ENCODE measurements at places on chromosomes 3 and 15.

- peak; percentile 53 for DNase-seq
Observed at GRCh38 chr3:138687236-138687635, 78.7 kb downstream of the FAIM start.

- peak; percentile 24 for DNase-seq
Observed at GRCh38 chr15:91821458-91821857, 32.0 kb upstream of the SLCO3A1 start.

DNA sequence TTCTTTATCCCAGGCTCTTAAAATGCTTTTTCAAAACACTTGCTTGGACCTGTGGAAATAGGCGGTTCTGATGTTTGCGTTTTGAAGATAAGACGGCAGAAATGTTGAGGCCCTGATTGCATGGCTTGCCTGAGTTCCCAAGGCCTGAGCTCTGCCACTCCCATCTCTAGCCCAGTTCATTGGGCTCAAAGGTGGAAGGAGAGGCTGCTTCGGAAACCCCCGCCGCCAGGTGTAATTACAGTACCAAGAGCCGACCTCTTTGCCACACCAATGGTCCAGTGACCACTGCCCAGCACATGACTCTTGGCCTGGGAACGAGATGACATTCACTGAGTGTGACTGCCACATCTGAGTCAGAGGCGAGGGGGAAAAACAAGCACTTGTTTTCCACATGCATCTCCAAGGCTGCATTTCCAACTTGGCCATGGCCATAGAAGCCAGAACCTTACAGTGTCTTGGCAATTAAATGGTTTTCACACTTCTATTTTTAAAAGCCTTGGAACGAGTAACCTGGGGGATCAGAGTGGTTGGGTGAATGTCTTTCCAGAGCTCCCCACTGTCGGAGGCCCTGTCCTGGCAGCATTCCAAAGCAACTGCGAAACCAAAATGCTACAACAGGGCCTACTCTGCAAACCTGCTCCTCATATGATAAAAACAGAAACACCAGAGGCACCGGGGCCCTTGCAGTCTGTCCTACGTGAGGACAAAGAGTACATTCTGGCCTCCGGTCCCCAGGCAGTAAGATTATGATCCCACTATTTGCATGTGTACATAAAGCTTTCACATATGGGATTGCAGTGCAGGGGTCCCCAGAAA lies 63.8 kb upstream of the CGNL1 start:
- DNase-seq: no peak

DNA sequence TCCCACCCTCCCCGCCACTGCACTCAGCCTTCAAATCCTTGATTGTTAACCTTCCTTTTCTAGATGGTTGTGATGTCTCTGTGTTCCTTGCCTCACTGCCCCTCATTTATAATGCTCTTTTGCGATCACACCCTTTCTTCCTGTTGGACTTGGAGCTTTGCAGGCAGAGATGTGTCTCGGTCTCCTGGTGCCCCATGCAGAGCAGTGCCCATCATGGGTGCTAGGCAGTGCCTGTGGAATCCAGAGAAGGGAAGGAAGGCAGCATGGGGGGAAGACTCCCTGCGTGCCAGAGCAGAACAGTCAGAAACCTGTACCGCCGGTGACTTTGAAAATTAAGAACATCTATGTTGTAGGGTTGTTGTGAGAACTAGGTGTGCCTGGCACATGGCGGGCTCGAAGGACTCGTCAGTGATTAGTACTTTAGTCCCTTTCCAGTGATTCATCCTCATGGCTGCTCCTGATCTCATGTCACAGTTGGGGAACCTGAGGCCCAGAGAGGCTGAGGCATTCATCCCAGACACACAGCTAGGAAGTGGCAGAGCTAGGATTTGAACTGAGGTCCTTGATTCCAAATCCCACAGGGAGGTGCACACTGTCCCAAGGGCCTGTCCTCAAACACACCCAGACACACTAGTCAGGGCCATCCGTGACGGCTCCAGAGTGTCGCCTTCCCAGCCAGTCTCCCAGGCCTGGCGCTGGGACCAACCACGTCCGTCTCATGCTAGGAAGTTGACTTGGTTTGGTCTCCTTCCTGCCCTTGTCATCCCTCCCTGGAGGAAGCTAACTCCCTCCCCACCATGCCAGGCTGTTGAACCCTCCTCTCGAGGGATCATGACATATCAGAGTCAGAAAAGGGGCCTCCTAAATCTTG lies 58.3 kb downstream of the SMAD6 start:
- DNase-seq: no peak

DNA sequence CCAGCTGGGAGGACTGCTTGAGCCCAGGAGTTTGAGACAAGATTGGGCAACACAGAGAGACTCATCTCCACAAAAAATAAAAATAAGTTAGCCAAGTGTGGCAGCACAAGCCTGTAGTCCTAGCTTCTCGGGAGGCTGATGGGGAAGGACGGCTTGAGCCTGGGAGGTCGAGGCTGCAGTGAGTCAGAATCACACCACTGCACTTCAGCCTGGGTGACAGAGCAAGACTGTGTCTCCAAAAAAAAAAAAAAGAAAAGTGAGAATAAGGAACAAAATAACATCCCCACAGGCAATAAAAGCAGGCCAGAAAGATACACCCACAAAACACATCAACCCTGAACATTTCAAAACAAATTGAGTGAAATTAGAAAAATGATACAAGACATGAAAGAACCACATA lies 48.7 kb upstream of the OCA2 start:
- DNase-seq: no peak

DNA sequence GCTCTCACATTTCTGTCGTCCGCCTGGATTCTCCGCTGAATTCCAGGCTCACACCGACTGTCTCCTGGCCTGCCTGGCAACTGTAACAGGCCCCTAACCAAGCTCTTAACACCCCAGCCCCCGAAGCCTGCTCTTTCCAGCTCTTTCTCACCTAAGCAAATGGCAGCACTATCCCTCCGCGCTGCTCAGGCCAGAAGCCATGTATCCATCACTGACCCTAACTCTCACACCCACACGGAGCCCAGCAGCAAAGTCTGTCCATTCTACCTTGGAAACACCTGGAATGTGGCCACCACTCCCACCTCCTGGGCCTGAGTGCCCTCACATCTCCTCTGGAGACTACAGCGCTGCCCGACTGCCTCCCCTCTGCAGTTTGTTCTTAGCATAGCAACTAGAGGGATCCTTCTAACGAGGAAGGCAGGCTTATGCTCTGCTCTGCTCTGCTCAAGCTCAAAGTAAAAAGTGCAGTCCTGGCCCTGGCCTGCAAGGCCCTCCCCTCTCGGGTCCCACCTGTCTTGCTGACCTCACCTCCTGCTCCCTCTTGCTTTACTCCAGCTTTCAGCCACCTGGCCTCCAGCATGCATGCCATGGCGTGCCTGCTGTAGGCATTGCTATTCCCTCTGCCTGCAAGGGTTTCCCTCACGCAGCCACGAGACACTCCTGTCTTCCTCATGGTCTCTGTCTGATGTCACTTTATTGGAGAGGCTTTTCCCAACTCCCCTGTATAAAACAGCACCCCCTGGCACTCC lies 27.2 kb downstream of the FEM1B start:
- no peak for DNase-seq

GRCh38 chr15:39795486-39795885 lies 12.8 kb upstream of the FSIP1 start:
- no peak for DNase-seq

DNA sequence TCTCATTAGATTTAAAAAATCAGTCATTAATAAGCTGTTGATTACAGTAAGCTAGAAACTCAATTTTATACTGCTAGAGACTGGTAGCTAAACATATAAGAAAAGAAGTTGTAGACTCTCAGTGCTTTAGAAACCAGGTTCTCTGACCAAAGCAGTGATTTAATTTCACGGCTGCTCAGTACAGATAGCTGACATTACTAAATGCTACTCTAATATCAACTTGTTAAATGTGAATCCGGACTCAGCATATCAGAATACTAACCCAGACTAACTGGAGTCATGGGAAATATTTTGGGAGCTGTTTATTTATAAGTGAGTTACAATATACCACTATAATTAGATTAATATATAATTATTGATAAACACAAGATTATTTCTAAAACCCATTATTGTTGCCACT lies 80.4 kb downstream of the NEDD4 start:
- no peak for DNase-seq

DNA sequence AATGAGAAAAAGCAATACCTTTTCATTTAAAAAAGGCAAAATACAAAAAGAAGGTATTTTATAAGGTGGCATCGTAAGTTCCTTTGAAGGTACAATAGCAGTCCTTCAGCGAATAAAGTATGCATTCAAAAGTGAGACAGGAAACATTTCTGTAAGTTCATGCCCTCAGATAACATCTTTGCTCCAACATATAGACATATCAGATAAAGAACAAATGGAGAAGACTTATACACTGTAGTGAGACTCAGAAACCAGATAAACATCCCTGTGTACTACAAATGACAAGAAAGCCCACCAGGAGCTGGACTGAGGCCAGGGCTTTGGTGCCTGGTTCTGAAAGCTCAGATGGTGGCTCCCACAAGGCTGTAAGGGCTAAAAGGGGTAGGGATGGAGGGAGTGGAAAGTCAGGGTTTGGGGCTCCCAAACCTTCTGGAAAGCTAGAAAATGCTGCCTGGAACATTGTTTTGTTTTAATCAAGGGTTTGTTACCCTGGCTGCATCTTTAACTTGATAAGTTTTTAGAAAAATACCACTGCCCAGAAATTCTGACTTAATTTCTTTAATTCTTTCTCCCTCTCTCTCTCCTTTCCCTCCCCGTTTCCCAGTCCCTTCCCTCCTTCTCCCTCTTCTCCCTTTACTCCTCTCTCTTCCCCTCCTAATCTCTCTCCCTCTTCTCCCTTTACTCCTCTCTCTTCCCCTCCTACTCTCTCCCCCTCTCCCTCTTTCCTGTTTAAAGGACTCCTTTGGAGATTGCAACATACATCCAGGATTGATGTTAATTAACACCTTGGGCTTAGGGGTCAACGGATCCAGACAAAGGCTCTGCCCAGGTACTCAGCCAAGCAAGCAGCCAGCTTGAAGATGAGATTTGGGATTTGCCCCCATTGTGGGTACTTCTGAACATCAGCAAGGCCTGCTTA lies 126.1 kb downstream of the AQP9 start:
- no peak for DNase-seq

DNA sequence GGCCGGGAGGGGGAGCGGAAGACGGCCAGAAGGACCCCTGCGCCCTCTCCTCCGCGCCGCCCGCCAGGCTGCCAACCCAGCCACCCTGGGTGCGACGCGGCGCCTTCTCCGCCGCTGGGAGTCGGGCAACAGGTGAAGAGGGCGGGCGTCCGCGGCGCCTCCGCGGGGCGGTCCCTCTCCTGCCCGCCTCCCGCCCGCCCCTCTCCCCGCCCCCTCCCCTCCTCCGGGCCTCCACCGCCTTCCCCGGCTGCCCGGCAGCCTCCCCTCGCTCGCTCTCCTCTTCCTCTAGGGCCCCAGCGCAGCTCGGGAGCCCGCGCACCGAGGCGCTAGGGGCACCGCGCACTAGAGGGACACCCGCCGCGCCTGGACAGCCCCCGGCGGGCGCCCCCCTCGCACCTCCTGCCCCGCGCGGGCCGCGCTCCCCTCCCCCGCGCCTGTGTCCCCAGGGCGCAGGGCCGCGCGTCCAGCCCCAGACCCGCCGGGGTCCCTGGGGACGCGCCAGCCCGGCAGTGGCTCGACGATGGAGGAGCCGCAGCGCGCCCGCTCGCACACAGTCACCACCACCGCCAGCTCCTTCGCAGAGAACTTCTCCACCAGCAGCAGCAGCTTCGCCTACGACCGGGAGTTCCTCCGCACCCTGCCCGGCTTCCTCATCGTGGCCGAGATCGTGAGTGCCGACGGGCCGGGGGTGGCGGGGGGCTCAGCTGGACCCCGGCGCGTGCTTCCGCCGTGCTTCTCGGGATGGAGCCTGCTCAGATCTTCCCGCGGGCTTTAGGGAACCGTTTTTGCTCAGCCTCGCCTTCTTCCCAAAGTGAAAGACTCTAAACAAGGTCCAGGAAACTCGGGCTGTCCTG lies at the start of gene CMTM8:
Gene CMTM8, plus strand, starts transcription at position 228 of the 854 bp plus-strand sequence. Its CDS starts 293 bp downstream, at position 521.
- peak; percentile 44 for DNase-seq

DNA sequence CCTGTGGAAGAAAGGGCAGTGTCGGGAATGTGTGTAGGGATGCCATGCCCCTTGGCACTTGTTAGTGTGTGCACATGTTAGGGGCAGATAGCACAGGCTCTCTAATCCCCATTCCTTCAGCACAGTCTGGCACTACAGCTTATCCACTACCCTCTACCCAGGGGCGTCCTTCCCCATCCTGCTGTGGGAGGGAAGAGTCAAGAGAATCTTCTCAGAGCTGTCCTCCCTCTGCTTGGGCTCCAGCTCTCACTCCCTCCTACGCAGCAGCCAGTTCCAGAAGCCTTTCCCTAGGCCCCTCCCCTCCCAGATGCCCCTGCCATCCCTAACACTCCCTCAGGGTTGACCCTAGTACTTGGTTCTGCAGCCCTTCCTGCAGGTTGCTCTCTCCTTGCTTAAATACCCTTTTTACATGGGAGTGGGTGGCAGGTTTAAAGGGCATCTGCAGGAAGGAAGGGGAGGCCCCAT lies 815 bp upstream of the GRM2 start:
- DNase-seq: no peak

GRCh38 chr15:72389231-72389630 lies 8.9 kb upstream of the TMEM202 start:
- no peak for DNase-seq

- DNase-seq: no peak
Observed at GRCh38 chr3:29408676-29409075, 127.8 kb downstream of the RBMS3 start.

- DNase-seq: no peak
Observed at GRCh38 chr15:71149646-71150557, 34.6 kb downstream of the THSD4 start.

- peak; percentile 80 for DNase-seq
Observed at GRCh38 chr3:159169828-159170227, 368.0 kb downstream of the MFSD1 start.

DNA sequence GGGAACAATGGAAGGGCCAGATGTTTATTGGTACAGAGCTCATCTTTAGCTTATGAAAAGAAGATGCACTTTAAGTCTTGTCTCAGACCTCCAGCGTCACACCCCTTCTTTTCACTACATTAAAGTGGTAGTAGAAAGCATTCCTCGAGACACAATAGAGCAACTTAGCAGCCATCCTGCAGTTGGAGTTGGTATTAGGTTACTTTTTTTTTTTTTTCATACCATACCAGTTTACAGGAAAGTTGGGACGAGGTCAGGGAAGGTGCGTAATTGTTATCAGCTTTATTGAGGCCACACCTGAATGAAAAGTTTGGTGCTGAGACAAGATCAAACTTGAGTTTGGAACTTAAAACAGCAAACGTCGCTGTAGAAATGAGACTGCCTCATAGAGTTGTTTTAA lies 203.8 kb downstream of the SOX2 start:
- DNase-seq: no peak
